IMR-90 (cell line): ENCODE measurements at places on chromosomes 1 and 21. TPM values are rescaled to one million over a fixed set of nuclear protein-coding genes. Genes with fewer than 3 reads are reported as not detected.

DNA sequence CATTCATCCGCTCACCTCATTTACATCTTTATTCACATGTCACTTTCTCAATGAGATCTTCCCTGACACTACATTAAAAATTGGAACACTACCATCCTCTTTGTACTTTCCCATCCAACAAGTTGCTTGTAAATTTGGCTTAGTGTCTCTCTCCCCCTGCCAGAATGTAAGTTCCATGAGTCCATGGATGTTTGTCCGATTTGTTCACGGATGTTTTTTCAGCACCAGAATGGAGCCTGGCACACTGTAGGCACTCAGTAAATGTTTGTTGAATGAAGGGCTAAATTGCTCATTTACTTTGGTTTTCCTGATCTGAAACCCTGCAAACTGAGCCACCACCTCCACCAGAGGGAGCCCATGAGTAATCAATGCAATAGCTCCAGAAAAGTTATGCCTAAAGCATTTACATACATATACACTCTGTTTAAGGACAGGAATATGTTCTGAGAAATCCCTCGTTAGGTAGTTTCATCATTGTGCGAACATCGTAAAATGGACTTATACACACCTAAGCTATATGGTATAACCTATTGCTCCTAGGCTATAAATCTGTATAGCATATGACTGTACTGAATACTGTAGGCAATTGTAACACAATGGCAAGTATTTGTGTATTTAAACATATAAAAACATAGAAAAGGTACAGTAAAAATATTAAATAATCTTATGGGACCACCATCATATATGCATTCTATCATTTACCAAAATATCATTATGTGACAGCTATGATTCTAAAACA lies 2.8 kb upstream of the EYA3 start:
- no peaks in the 10 kb centered on the region for H3K27me3 ChIP-seq
- no peak overlapping the region for H3K4me3 ChIP-seq
- H3K36me3 ChIP-seq = no peaks in the 10 kb centered on the region
- H3K4me1 ChIP-seq = no peaks in the 10 kb centered on the region; the same call in 1 of the 2 replicates

The NMNAT2 gene
- 0.36 and 0.56 TPM in 2 replicates for total RNA-seq

The TNNI3K gene
- 0.28 and 0.90 TPM in 2 replicates for total RNA-seq

The DENND2D gene
- 0.83 and 0.90 TPM in 2 replicates for total RNA-seq

The SPRR2E gene
- total RNA-seq = not detected in 2 replicates

The TMEM52 gene
- total RNA-seq = 0.28 and 0.54 TPM in 2 replicates

- H3K27ac ChIP-seq = peak overlapping the region; percentile 77
- peaks cover 32% of the 10 kb centered on the region for H3K4me1 ChIP-seq
- no peak overlapping the region for H3K4me3 ChIP-seq
These were observed 16.5 kb downstream of the SPOCD1 start for GRCh38 chr1:31799196-31799894.

- no peak overlapping the region for H3K27ac ChIP-seq
- peak; percentile 52 for DNase-seq
- H3K27me3 ChIP-seq = no peaks in the 10 kb centered on the region
These were observed 45.8 kb upstream of the CRNN start for GRCh38 chr1:152459596-152460528.

The TRIM58 gene
- total RNA-seq = 0.54 and 1.1 TPM in 2 replicates

- H3K4me1 ChIP-seq = peaks cover 7% of the 10 kb centered on the region; the same call in 1 of the 2 replicates
- H3K27me3 ChIP-seq = peaks cover 51% of the 10 kb centered on the region
- H3K36me3 ChIP-seq = no peaks in the 10 kb centered on the region
- no peak for DNase-seq
These were observed 24.7 kb downstream of the KNCN start for GRCh38 chr1:46526691-46527291.

DNA sequence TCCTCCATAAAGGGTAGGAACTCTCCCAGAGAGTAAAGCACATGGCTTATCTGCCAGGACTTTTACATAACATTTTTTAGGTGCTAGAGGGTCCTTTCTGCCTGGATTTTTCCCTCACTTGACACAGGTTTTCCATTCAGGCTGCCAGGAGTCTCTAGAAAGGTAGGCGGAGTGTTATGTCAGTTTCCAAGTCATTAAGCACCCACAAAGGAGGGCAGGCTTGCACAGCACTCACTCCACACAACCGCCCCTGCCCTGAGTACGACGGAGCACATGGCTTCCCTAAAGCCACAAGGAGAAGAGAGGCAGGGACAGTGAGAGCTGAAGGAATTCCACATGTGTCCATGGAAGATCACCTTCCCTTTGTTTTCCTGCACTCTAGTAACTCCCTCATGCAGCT lies 55.7 kb downstream of the CAPZB start:
- peaks cover 55% of the 10 kb centered on the region for H3K4me1 ChIP-seq
- no peaks in the 10 kb centered on the region for H3K27me3 ChIP-seq
- peak overlapping the region; percentile 61 for H3K27ac ChIP-seq

The SNIP1 gene
- 11.3 and 13.9 TPM in 2 replicates for total RNA-seq

The PRDM16 gene
- not detected in 2 replicates for total RNA-seq

GRCh38 chr21:42614811-42615351 lies 38.5 kb upstream of the PDE9A start:
- no peak for DNase-seq
- H3K4me3 ChIP-seq = no peak overlapping the region
- H3K27me3 ChIP-seq = peaks cover 30% of the 10 kb centered on the region

DNA sequence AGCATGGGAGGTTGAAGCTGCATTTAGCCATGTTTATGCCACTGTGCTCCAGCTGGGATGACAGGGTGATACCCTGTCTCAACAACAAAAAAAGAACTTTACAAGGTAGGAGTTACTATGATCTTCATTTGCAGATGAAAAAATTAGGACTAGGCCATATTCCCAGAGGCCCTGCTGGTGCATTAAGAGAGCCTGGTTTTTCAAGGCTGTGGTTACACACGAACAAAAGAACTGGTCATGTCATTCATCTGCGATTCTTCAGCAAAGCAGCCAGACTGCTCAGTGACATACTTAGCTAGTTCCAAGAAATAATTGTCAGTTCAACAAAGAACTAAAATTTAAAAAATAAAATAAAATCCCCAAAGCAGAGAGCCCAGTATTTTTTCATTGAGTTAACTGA lies 66.1 kb upstream of the SLC22A15 start:
- no peak overlapping the region for H3K4me3 ChIP-seq
- H3K36me3 ChIP-seq = no peaks in the 10 kb centered on the region
- no peaks in the 10 kb centered on the region for H3K27me3 ChIP-seq

- H3K4me3 ChIP-seq = no peak overlapping the region
- DNase-seq = no peak
- no peaks in the 10 kb centered on the region for H3K27me3 ChIP-seq
These were observed 17.8 kb downstream of the SFPQ start for GRCh38 chr1:35175098-35175576.

GRCh38 chr1:4494027-4494426 lies 160.4 kb upstream of the AJAP1 start:
- no peaks in the 10 kb centered on the region for H3K36me3 ChIP-seq
- H3K4me1 ChIP-seq = no peaks in the 10 kb centered on the region
- no peaks in the 10 kb centered on the region for H3K27me3 ChIP-seq
- no peak for DNase-seq
- H3K4me3 ChIP-seq = no peak overlapping the region

DNA sequence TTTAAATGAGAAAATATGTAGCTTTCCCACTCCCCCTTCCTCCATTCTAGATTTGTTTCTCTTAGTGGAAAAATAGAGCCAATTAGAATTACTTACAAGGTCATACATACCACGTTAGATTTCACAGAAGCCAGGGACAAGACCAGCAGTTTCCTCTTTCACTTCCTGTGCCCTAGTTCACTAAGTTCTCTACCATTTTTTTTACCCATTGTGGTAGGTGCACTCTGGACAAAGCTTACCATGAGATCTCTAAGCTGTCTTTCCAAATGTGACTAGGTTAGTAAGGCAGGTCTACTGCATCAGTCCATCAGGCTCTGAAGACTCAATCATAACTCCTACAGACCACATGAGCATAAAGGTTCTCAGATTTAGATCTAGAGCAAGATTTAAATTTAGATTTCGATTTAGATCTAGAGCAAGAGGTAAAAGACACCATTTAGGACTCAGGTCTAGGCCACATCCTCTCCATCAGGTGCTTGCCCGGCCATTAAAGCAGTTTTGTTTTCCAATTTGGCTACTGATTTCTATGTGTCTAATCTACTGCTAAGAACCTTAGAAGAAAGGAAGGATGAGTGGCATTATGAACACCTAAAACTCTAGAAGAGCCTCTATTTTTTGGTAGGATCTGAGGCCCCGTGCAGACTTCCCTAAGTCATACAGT lies 235.3 kb downstream of the FAF1 start:
- no peaks in the 10 kb centered on the region for H3K27me3 ChIP-seq
- H3K4me3 ChIP-seq = no peak overlapping the region
- no peak overlapping the region for H3K27ac ChIP-seq
- no peaks in the 10 kb centered on the region for H3K4me1 ChIP-seq
- DNase-seq = no peak
